Fibroblast of the aortic adventitia (primary cell): ENCODE measurements at places on chromosomes 7 and 10. TPM values are rescaled to one million over a fixed set of nuclear protein-coding genes. Genes with fewer than 3 reads are reported as not detected.

GRCh38 chr7:113915956-113916355, 2.9 kb downstream of the PPP1R3A start:
- no peak for DNase-seq

GRCh38 chr7:101108330-101108857, 18.5 kb upstream of the SERPINE1 start:
- peak; percentile 42 for DNase-seq

- peak; percentile 60 for DNase-seq
Measured at GRCh38 chr7:134780166-134780828, 863 bp downstream of the CALD1 start.

DNA sequence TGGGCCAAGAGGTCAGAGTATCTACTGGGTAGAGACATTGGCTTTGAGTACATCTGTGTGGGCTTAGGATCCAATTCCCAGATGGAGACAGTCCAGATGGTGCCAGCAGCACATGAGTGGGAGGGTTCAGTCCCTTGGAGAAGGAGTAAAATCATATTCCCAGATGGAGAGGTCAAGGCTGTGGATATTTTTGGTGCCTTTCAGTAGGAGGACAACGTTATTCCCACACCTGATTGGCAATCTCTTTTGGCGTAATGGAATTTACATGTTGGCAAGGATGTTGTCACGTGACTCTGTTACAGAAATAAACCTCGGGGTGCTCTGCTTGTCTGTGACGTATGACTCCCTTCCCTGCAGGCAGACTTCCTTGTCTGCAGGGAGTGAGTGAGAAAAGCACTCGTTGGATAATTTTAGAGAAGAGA, 27.6 kb downstream of the NPS start:
- no peak for DNase-seq

GRCh38 chr10:71267508-71268240, 51.4 kb upstream of the SLC29A3 start:
- no peak for DNase-seq

- DNase-seq: no peak
Measured at GRCh38 chr7:96670338-96671289, 39.0 kb downstream of the SEM1 start.

GRCh38 chr10:130099344-130099743, 11.3 kb downstream of the C10orf143 start:
- DNase-seq: no peak

- DNase-seq: no peak
Measured at GRCh38 chr10:80144067-80144695, 11.7 kb downstream of the PLAC9 start.

GRCh38 chr10:22686347-22686746, 28.0 kb downstream of the PIP4K2A start:
- DNase-seq: no peak

- no peak for DNase-seq
Measured at GRCh38 chr10:117417196-117417595, 42.0 kb upstream of the PDZD8 start.

GRCh38 chr7:131076032-131076431, 251.6 kb upstream of the MKLN1 start:
- DNase-seq: peak; percentile 77

GRCh38 chr10:96263669-96264068, 7.7 kb downstream of the BLNK start:
- no peak for DNase-seq

DNA sequence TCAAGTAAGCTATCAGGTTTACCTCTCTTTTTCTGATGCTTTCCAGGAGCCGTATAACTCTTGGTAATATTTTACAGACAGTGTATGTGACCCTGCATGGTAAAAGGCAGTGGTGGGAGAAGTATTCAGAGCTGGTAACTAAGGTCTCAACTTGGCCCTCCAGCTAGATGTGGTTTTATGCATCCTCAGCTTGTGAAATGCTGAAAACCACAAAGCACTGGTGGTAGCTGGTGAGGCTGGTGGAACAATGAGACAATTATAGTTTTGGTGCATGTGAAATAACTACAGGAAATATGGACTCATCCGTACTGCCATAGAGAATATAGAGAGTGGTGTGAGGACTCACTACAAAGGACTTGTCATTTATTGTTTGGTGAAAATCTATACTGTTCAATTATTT, 383.0 kb upstream of the PCDH15 start:
- DNase-seq: no peak

- no peak for DNase-seq
Measured at GRCh38 chr7:108236681-108237415, 106.7 kb upstream of the LAMB4 start.

- no peak for DNase-seq
Measured at GRCh38 chr10:1739751-1740150, 2.4 kb upstream of the ADARB2 start.

GRCh38 chr10:102408131-102408727, 10.4 kb downstream of the PSD start:
- DNase-seq: no peak

DNA sequence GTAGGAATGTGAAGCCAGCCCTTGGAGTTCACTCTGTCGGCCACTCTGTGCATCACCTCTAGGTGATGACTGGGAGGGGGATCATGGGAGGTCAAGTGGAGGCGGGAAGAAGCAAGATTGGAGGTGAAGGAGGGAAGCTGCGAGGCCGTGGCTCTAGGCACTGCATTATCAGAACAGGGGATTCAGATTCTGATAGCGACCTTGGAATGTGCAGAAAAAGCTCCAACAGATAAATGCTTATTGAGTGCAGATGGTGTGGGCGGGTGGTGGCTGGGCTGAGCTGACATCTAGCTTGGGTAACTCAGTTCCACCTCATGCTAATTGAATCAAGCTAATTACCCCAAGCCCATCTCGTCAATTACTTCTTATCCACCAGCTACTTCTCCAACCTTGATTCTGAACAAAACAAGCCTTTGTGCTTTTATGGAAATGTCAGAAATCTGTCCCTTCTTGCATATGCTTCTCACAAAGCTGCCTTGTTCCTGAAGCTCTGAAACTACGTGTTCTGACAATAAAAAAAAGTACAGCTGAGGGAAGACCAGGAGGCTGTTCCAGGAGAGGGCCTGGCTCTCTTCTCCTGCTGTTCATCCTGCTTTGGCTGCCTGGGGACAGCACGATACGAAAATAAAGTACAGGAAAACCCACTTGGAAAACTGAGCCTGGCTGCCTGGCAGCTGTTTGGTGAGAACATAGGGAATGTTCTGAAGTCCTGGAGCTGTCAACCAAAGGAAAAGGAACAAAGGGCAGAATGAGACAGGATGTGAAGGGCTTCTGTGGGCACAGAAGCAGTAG, 27.5 kb downstream of the STRA8 start:
- peak; percentile 30 for DNase-seq

GRCh38 chr10:94025806-94026205, 32.1 kb downstream of the PLCE1 start:
- no peak for DNase-seq

DNA sequence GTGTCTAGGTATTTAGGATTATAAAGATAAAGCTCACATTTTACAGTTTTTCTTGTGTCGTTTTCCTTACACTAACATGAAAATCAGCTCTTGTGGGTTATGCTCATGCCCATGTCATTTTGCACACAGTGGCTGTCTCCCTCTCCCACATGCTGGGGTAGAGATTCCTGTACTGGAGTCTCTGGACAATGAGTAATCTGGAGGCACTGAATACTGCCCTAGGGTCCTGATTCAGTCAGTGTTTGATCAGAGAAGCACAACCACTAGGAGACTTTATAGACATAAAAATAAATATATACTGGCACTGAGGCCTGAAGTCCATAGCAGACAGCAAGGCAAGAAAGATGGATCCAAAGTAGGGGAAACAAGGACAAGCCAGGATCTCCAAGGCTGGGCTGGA, 1008.8 kb downstream of the KCNMA1 start:
- DNase-seq: no peak

- DNase-seq: no peak
Measured at GRCh38 chr10:102113261-102113955, 6.8 kb downstream of the LDB1 start.

DNA sequence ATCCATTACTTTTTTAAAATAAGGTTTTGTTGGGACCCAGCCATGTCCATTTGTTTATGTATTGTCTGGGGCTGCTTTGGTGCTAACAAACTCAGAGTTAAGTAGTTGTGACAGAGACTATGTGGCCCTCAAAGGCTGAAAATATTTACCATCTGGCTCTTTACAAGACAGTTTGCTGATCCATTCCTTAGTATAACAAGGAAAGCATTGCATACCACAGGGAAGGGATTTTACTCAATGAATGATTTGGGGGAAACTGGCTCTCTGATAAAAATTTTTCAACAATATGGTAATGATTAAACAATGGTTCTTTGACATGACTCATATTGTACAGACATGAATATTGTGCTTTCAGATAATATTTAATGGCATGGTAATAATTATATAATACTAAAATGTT, 738.1 kb downstream of the KCNMA1 start:
- peak; percentile 76 for DNase-seq

DNA sequence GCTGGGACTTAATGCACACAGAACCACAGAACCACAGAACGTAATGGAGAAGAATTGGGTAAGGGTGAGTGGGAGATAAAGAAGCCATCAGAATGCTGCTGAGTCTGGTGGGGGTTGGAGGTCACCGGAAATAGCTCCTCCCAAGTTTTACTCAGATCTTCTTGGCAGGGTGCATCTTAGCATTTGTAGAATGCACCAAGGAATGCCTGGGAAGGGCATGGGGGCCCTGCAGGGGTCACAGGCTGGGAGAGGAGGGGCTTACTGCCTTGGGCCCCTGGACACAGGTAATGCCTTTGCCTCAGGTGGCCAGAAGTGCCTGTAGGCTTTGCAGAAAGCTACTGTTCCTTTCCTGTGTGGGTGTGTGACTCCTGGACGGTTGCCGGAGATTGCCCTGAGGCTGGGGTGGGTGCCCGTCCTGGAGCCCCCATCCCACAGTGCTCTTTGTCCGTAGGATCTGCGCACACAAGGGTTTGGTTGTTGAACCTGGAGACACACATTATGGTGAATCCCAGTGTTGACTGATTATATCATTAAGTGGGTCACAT, 55.1 kb downstream of the MGMT start:
- DNase-seq: no peak

DNA sequence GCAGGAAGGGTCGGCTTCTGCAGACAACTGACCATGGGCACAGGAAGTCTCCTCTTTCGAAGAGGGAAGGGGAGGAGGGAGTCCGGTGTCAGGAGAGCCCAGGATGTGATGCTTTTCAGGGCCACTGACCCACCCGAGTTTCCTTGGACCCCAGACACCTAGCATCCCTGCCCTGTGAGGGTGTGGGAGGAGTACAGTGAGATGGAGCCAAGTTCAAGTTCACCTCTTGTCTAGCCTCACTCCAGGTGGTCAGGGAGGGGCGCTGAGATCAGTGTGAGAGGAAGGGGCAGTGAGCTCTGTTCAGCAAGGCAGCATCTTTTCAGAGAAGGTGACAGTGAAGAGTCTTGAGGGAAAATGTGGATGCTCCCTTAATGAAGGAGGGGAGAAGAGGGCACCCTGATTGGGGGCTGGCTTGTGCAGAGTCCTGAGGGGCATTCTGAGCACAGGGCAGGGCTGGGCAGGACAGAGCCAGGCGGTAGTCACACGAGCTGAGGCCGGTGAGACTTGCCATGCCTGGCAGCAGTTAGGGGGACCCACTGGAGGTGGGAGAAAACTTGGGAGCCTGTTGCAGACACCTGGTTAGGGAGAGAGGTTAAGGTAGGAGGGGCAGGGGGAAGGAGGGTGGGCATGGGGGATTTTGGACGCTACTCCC, 49.7 kb downstream of the ADCY1 start:
- DNase-seq: no peak

Gene ZNF518A
- total RNA-seq: 8.6 and 20.8 TPM in 2 replicates

Gene CTAGE4
- total RNA-seq: 1.7 and 2.9 TPM in 2 replicates

Gene TSPAN12
- 1.5 and 5.6 TPM in 2 replicates for total RNA-seq

Gene MICALL2
- total RNA-seq: 21.5 and 28.9 TPM in 2 replicates

Gene ODAD2
- total RNA-seq: 0.18 and 0.57 TPM in 2 replicates

Gene SUGCT
- total RNA-seq: 1.9 and 6.7 TPM in 2 replicates

Gene ZNF488
- 0.18 and 0.41 TPM in 2 replicates for total RNA-seq

Gene TRRAP
- total RNA-seq: 9.6 and 17.4 TPM in 2 replicates

Gene ITPRID1
- total RNA-seq: not detected in 2 replicates

Gene FAM149B1
- 30.8 and 47.5 TPM in 2 replicates for total RNA-seq

Gene AFAP1L2
- 0.18 TPM in 1 of 2 replicates, not detected in the other for total RNA-seq

Gene PTER
- total RNA-seq: 20.5 and 20.9 TPM in 2 replicates
